Stimulated activated CD4-positive, alpha-beta T cell treated with anti-CD3 and anti-CD28 coated beads, Interleukin-1b, Interleukin-23, amount 100 ng/mL, for 24 hours (primary cell): ENCODE measurements at places on chromosomes 6 and 20.

DNA sequence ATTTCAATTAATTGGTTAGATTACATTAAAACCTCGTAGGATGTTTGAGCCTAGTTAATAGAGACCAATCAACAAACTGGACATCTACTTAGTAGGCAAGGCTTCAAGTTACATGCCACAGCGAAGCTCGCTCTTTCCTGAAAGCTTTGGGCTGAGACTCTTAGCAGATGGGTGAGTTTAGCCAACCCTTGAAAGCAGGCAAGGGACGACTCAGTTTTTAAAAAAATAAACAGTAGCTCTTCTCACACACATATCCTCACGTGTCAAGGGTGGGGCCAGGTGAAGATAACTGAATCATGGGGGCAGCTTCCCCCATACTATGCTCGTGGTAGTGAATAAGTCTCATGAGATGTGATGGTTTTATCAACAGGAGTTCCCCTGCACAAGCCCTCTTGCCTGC, 775 bp downstream of the MTFR2 start:
- no peak for DNase-seq

GRCh38 chr20:13524339-13524738, 114.4 kb downstream of the TASP1 start:
- no peak for DNase-seq

DNA sequence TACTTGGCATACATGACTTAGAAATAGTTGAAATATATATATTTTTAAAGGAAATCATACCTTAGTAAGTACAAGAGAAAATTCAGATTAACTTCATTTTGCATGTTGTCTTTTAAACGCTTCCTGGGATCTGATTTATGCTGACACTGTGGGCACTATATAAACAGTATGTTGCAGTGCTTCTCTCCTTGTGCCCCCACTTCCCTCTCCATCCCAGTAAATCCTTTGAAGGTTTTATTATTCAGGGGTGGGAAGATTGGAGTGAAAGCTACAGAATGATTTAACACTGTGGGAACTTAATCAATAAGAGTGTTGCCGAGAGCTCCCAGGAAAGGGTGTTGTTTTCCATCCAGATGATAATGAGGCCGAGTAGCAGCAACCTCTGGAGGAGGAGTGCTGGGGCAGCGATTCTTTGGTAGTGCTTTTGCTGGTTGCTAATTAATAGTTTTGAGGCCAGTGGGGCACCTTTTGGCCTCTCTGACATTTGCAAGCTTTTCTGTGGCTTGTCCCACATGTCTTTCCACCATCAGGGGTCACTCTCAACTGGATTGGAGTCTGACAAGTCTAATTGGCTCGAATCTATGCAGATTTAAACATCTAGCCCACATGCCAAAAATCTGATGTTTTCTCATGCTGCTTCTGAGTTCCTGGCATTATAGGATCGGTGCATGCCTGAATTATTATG, 183.0 kb upstream of the MMS22L start:
- DNase-seq = no peak

- no peak for DNase-seq
These were observed 612 bp downstream of the TNNC2 start for GRCh38 chr20:45826381-45827019.
